Stimulated activated CD8-positive, alpha-beta memory T cell treated with anti-CD3 and anti-CD28 coated beads, Interleukin-15, amount 100 ng/mL, for 4 hours (primary cell): ENCODE measurements at places on chromosomes 1 and 21.

DNA sequence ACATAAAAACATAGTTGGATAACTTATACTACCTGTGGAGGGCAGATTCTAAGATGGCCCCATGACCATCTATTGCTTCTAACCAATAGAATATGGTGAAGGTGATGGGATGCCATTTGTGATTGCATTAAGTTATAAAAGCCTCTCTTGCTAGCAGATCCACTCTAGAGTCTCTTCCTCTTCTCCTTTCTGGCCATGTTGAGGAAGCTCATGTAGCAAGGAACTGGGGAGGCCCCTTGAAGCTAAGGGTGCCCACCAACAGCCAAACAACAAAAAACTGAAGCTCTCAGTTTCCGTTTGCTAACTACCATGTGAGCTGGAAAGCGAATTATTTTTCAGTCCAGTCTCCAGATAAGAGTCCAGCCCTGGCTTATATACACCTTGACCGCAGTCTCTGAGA, 16.0 kb upstream of the AGO1 start:
- no peak for DNase-seq

GRCh38 chr1:227654858-227655752, 80.0 kb downstream of the JMJD4 start:
- no peak for DNase-seq

DNA sequence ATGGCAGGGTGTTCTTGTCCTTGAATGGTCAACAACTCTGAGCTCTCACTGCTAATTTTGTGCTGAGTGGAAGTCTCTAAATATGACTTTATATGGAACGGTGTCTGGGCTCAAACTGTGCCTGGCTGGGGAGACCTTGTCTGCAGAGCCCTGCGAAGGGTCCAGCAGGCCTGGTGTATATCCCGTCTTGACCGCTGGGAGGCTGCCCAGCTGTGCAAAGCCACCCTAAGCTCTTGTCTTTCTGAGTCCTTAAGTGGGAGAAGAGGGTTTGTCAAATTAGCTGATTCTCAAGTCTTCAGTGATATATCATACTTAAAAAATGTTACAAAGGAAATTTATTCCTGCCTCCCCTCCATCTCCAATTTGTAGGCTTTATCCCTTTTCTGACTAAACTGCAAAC, 198.7 kb downstream of the KCNJ6 start:
- no peak for DNase-seq

GRCh38 chr1:161137881-161138280, 5.4 kb upstream of the DEDD start:
- no peak for DNase-seq

- DNase-seq = no peak
Observed at GRCh38 chr1:17218939-17219338, 14.0 kb downstream of the PADI1 start.

- no peak for DNase-seq
Observed at GRCh38 chr1:40592107-40592803, 60.8 kb downstream of the ZNF684 start.

DNA sequence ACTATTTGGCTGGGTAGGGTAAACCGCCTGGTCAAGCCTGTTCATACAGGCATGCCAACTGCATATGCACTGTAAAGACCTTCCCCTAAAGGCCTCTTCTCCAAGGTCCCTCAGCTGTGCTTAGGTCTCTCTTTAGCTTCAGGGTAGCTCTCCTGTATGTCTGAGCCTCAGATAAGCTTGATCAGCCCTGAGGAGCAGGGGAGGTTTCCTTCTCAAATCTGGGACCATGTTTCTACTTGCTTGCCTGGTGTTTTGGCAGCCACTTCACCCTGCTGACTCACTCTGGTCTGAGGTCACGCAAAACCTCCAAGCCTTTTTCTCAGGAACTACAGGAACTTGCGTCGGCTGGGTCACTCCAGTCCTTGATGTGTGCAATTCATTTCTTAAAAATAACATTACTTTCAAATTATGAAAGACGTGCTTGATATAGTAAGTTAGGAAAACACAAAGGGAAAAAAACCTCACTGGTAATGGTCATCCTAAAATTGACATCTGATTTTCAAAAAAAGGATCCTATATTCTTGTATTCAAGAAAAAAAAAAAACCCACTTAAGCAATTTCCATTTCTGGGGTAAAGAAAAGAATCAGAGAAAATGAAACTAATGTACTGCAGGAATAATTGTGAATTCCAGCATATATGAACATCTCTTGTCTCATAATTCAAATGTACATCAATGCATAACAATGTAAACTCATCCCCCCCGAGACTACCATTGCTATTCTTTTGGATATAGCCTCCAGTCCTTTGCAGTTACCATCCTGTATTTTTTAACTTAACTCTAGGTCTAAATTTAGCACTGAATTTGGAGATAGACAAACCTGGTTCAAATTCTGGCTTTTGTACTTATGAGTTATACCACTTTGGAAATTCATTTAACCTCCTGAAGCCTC, 24.8 kb upstream of the RNF19B start:
- DNase-seq = no peak

DNA sequence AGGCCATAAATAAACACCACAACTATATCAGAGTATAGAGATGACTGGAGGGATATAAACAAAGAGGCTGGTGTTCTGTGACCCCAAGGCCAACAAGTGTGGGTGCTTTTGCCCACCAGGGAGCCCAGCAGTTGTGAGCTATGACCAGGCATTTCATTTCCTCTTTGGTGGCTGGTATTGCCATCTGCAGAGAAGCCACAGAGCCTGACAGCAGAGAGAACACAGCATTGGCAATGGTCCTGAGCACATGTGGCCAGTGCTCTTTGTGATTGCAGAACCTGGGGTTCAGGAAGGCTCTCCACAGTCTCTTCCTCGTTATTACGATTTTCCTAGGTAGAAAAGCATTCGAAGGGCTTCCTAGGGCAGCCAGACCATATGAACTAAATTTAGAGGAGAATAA, 112.3 kb downstream of the TM2D1 start:
- no peak for DNase-seq

DNA sequence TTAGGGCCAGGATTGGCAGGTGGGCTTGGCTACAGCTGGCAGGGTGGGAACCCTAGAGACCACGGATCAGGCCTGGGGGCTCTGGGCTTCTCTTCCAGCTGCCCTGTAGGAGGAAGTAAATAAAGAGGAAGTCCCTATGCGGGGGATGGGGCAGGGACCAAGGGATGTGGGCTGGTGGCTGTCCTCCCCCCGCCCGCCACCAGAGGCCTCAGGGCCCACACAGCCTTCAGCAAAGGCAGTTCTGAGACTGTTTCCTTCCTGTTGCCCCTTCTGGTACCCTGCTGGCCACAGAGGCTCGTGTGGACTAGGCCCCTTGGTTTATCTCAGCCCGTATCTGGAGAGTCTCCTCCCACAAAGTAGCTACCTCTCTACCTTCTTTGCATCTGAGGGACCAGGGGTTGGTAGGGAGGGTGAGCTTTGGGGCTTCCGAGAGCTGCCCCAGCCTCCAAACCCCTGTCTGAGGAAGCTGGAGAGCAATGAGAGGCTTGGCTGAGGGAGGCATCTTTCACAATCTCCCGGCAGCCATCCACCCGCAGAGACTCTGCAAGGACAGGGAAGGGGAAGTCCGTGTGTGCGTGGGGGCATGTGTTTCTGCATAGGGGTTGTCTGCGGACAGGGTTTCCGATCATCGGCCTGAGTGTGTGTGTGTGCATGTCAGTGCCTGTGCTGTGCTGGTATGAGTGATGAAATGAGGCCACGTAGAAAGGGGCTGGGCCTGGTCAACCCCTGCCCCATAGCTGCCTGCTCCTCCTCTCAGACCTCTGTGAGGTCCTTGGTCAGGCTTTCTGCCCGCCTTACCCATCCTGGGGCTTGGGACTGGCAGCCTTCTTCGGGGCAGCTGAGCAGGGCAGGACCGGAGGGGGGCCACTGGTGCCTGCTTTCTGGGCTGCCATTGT, 12.5 kb downstream of the RPS6KA1 start:
- DNase-seq = peak; percentile 57

DNA sequence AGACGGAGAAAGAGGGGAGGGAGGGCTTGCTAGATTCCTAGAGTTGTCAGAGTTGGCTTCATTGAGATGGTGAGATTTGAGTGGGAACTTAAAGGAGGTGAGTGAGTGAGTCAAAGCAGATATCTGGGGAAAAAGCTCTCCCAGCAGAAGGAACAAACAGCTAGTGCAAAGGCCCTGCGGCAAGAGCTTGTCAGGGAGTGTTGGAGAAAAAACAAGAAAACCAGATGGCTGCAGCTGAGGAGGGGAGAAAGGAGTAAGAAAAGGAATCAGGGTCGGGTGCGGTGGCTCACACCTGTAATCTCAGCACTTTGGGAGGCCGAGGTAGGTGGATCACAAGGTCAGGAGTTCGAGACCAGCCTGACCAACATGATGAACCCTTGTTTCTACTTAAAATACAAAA, 40.3 kb upstream of the SPOCD1 start:
- no peak for DNase-seq
